ENCODE measurements at places on chromosomes 2 and 18.
A peak's percentile ranks its signal among the peaks of the same experiment; 100 is the strongest.

GRCh38 chr2:65015731-65016130, 26.5 kb downstream of the SLC1A4 start:
- DNase-seq = peak; percentile 14

DNA sequence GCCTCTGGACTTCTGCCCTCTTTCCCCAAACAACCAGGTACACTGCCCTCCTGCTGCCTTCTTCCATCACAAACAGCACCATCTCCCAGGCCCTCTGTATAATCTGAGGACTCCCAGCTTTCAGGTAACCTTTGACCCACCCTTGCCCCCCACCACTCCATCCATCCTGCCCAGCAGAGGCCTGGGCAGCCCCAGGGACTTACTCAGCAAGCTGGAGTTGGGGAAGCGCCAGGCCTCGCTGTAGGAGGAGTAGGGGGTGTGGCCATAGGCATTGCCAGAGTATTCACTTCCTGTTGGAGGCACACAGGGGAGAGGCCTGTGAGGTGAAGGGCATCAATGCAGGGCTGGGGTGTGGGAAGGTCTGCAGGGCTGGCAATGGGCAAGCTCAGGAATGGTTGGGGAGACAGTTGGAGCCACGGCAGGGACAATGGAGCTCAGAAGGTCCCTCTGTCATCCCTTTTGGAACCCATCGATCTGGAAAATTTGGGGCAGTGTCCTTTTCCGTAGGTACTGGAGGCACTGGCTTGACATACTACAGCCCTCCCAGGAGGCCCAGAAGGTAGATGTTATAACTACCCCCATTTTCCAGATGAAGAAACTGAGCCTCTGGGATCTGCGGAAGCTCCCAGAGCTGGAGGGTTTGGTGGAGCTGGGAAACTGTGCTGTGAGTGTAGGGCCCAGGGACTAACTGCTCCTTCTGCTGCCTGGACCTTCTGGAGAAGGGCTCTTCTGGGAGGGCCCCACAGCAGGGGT, 46.3 kb downstream of the PSD4 start:
- DNase-seq = peak; percentile 65

DNA sequence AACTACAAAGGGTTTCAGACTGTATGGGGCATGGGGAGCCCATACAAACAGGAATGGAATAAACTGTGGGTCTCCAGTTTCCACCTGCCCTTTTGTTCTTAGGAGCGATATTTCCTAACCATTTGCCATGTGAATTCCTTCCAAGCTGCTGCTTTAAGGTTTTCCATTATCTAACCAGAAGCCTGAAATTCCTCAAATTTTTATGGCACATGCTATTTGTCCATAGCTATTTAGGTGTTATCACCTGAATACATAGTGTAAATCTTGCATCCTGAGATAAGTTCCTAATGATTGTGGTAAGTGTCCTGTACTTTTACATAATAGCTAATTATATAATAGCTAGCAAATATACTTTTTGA, 17.4 kb upstream of the PAIP2B start:
- no peak for DNase-seq

GRCh38 chr2:233060501-233060979, 398 bp downstream of the INPP5D start:
- no peak for DNase-seq

- no peak for DNase-seq
These were observed 183.8 kb downstream of the MYCN start for GRCh38 chr2:16123856-16124780.

- no peak for DNase-seq
These were observed 48.6 kb downstream of the CEP192 start for GRCh38 chr18:13039806-13040205.

GRCh38 chr2:131419441-131419840, 55.5 kb upstream of the RAB6D start:
- DNase-seq = no peak

DNA sequence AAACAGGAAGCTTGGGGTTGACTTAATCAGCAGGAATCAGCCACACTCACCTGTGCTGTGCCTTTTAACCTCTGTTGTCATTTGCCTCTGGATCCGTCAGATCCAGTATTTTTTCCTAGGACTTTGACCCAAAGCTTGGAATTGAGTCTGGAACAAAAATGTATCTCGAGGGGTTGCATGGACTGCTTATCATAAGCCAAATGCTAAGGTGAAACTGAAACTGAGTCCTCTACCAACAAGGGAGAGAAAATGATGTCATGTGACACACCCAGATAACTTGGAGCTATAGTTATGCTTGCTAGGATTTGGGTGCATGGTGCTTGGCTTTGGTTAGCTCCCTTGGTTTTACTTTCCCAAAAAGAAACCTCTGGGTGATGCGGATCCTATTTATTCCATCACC, 2158.6 kb upstream of the PIK3C3 start:
- no peak for DNase-seq

GRCh38 chr2:190562121-190562520, 27.6 kb upstream of the NEMP2 start:
- no peak for DNase-seq

GRCh38 chr2:114488841-114489530, 46.5 kb downstream of the DPP10 start:
- no peak for DNase-seq

- DNase-seq = no peak
These were observed 985.0 kb downstream of the BCL11A start for GRCh38 chr2:59568461-59568860.
